CD4-positive, alpha-beta T cell treated with Interleukin-15 for 1 hour (primary cell): ENCODE measurements at places on chromosomes 5 and 9.

DNA sequence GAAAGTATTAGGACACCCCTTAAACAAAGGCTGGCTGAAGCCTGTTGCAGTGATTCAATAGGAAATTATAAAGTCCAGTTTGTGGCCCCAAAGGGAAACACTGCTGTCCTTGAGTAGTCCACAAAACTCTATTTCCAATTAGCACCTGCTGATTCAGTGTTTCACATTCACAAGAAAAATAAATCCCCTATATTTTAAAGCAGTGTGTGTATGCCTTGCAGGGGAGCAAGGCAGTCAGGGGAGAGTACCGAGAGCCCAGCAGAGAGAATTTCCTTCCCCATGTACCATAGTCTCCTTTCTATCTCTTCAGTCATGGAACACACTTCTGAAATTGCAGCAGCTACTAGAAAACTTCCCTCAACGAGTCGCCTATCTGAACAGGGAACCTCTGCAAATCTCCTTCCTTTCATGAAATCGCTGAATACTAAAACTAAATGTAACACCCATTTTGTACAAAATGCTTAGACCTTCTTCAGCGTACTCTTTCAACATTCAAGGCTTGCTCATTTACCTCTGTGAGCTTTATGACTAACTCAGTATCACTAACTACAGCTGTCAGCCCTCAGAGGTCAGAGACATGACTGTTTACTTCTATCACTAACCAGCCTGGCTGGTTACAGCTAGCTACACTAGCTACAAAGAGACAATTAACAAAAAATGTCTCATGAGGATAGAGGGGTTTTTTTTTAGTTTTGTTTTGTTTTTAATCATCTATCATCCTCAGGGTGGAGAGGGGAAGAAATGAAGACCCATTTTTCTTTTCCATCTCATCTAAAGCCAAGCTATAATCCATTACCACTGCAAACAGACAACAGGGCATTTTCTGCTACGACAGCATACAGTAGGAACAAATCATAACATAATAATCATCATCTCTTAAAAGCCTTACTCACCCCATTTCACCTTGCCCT is 188.7 kb downstream of the EBF1 start:
- no peak for DNase-seq

- no peak for DNase-seq
These were observed 6.1 kb downstream of the SLC31A2 start for GRCh38 chr9:113156880-113157279.

- DNase-seq: no peak
These were observed 151.2 kb downstream of the PAPPA start for GRCh38 chr9:116304761-116305160.

- DNase-seq: no peak
These were observed 51.1 kb downstream of the C9orf50 start for GRCh38 chr9:129569502-129570449.

GRCh38 chr9:127384016-127384730 is 12.8 kb upstream of the SLC2A8 start:
- no peak for DNase-seq

DNA sequence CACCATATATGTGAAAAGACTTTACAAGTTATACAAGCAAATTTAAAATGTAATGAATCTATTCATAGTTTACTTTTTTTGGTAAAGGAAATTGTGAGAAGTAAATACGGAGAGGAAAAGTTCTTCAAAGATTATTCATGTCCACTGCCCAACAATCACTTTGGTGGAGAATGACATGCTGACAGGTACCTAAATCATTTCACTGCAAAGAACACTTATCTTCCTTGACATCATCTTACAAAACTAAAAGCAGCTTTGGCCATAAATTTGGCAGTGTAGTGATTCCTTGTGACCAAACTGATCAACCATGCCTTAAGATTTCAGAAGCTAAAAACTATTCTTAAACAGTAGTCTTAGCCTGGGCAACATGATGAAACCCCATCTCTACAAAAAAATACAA is 42.5 kb downstream of the GOLPH3 start:
- DNase-seq: no peak

DNA sequence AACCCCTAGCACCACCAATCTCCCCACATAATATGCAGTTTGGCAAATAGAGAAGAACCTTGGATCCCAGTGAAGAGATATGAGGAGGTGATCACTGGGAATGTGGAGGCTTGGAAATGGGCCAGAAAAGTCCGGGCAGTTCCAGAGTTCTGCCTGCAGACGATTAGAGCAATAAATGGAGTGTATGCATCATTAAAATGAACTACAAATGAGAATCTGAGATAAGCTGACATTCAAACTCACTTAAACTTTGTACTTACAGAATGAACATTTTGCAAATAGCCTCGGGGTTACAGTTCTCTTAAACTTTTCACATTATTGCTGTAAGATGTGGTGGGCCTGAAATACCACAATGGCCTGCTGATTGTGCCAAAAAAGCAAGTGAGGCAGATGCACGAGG is 23.0 kb upstream of the LHFPL2 start:
- DNase-seq: no peak

DNA sequence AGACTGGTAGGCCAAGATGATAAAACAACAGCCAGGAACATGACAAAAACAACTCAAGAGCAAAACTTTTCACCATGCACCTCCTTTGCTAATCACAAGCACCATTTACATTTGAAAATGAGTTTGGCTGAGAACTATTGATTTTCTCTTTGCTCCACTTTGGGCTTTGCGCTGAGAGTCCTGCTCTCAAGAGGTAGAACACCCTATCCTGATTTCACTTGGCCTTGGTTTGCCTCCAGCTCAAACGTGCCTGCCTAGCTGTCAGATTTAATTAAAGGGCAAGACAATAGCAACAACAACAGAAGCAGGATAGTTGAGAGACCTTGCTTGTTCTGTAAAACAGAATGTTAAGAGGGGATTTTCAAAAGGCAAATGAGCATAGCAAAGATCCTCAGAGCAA is 128.2 kb upstream of the ASTN2 start:
- DNase-seq: no peak

DNA sequence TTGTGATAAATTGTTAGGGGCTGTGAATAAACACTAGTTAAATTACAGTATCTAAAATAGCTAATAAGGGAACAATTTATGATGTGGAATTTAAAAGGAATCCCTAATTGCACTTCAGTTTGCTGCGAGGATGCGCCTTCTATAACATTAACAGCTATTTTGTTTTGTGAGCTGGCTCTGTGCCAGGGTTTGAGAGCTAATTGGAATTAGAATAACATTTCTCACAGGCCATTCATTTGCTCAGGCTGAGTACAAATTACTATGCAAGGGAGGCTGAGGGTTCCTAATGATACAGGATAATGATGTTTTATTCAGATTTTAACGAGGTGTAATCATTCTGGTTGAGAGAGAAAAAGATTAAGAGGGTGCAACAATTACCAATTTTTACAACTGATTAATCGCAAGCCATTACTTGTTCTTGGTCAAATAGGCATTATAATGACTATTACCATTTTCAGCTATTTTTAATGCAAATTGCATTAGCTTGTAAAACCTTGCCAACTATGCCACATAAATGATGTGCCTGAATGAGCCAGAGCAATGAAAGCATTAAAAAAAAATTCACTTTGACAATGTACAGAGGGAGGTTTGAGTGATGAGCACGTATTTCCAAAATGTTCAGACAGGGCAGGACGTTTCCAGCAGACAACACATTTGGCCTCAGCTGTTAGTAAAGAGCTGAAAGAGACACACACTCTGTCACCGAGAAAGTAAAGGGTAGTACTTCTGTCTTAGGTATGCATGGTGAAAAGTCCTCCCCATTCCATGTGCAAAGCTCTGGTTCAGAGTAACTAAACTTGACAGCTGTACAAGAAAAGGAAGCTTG is 576.5 kb downstream of the TLE1 start:
- DNase-seq: no peak

- DNase-seq: no peak
These were observed 39.8 kb downstream of the POLK start for GRCh38 chr5:75551471-75551870.

- no peak for DNase-seq
These were observed 29.1 kb upstream of the KCNIP1 start for GRCh38 chr5:170474489-170475274.

GRCh38 chr5:61622156-61622555 is 290.1 kb downstream of the ZSWIM6 start:
- DNase-seq: no peak

- no peak for DNase-seq
These were observed 145.4 kb upstream of the RAD23B start for GRCh38 chr9:107137495-107138202.

DNA sequence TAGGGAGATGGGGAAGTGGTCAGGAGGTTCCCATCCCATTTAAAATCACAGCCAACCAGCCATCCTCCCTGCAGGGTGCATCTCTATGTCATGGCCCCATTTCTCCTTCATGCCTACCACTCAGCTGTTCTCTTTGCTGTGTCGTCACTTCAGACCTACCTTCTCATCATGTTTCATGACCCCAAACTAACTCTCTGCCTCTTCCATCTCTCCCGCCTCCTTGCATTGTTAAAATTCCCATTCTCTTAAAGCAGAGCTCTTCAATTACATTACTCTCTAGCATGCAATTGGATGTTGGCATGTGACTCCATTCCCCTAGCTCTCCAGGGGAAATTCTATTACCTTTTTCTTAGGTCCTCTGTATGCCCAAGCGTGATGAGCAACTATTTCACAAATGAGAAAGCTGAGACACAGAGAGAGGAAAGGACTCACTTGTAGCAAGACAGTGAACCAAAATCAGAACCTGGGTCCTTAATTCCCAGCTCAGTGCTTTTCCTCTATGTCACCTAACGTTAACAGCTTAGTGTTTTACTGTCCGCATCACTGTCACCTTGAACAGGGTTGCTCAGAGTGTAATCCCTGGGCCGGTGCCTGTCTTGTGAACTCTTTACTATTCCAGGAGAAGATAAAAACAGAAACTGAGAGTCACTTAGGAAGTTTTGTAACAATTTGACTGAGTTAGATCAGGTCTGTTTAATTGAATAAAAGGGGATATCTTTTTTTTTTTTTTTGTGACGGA is 28.1 kb downstream of the PDE6A start:
- DNase-seq: no peak

GRCh38 chr5:57703721-57704120 is 221.1 kb upstream of the ACTBL2 start:
- DNase-seq: no peak

- no peak for DNase-seq
These were observed 243.0 kb downstream of the PSAT1 start for GRCh38 chr9:78539904-78540303.

DNA sequence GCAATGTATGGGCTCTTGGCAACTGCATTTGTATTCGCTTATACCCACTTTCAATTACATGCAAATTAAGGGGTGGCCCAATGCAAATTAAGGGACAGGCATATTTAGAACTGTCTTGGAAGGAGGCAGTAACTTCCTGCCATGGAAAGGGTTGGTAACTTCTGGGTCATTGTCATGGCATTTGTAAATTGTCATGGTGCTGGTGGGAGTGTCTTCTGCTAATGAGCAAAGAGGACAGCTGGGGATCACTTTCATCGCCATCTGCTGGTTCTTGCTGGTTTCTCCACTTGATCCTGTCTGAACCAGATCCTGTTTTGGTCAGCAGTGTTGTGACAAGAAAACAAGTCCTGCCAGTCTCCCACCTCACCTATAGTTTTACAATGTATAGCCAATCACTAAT is 23.3 kb upstream of the UGT3A2 start:
- DNase-seq: no peak

DNA sequence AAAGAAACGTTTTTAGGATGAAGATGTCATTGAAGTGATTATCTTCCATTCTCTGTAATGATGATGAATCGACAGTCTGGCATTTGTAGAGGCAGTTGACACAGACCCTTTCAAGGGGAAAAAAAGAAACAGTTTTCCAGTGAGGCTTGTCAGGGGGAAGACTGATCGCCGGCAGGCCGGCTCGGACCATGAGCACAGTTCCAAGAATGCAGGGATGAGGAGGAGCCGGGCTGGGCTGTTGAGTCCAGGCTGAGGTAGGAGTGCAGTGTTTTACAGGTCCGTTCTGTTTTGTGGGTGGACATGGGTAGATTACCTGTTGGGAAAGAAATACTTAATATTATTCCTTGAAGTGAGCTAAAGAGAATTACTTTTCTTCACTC is 194.6 kb downstream of the AOPEP start:
- no peak for DNase-seq

DNA sequence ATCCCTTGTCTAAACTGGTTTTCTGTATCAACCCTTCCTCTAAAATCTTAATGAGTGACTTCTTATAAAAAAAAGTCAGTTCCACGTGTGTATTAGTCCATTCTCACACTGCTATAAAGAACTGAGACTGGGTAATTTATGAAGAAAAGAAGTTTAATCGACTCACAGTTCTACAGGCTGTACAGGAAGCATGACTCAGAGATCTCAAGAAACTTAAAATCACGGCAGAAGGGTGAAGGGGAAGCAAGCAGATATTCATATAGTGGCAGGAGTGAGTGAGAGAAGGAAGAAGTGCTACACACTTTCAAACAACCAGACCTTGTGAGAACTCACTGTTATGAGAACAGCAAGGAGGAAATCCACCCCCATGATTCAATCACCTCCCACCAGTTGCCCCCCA is 307.8 kb upstream of the ARRDC3 start:
- no peak for DNase-seq

- DNase-seq: no peak
These were observed 4.7 kb upstream of the PANK3 start for GRCh38 chr5:168583742-168584482.

GRCh38 chr5:163460562-163461171 is at the start of gene HMMR:
Gene HMMR (plus strand): TSS chr5:163460632. CDS start chr5:163460693, 61 bp downstream.
- DNase-seq: no peak

DNA sequence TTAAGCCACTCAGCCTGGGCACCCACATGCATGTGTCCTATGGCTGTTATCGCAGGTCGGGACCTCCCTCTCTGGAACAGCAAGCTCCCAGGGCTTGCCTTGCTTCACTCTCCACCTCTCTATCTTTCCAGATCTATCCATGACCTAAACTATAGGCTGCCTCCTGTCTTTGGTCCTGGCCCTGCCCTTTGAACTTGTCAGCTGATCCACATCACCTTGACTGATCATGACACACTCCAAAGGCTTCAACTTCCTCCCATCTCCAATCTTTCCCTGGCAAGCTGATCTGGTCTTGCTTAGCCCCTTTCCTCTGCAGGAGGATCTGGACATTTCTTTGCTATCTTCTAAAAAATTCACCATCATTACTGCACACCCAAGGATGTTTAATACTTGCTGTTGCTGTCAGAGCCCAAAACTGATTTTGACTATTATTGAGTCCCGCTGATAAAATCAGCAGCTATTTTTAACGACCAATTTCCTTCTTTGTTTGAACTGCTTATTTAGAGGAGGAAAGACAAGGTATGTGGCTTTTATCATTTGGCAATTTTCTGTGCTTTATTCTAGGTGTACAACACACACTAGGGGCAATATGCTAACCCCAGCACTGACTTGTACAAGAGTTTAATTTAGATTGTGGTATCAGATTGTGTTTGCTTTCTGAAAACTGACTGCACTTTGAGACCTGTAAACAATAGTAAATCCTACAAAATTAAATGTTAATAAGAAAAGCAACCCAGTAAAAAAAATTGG is 33.5 kb downstream of the CARTPT start:
- no peak for DNase-seq

GRCh38 chr5:96111080-96111756 is 149.6 kb upstream of the ELL2 start:
- no peak for DNase-seq
